HT1080 (cell line): ENCODE measurements at places on chromosomes 6 and 20.

GRCh38 chr20:41047975-41048305, 19.3 kb downstream of the TOP1 start:
- peak; percentile 53 for DNase-seq

- no peak for DNase-seq
These were observed 3.9 kb upstream of the LRP11 start for GRCh38 chr6:149867876-149868640.

DNA sequence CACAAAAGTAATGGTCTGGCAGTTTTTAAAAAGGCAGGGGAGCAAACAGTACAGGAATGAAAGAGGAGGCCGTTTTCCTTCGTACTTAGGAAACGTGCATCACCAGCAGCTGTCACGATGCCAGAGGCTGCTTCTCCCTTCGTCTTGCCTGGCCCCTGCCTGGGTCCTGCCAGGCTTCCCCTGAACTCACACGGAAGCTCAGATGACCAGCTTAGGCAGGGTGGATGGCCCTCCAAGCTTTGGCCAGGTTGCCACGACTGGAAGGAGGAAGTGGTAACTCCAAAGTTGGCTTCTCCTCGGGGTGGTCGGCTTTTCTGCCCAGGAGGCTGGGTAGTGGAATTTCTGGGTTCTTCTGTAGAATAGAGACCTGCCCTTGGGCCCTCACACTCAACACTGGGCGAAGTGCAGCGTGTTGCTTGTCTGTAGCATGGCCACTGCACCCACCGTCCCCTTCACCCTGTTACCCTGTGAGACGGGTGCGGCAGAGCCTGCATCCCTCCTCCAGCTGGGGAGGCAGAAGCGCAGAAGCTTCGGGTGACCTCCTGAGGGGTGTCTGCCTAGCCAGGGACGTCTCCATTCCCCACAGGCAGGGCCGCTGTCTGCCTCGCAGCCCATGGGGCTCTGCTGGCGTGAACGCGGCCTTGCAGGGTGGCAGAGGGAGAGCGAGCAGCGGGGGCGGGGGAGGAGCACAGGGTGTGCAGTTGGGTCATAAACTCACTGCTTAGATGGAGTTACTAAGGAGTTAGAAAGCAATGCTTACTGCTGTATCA, 18.4 kb upstream of the RBM38 start:
- DNase-seq: no peak

- no peak for DNase-seq
These were observed 76.8 kb downstream of the SASH1 start for GRCh38 chr6:148419430-148419829.

DNA sequence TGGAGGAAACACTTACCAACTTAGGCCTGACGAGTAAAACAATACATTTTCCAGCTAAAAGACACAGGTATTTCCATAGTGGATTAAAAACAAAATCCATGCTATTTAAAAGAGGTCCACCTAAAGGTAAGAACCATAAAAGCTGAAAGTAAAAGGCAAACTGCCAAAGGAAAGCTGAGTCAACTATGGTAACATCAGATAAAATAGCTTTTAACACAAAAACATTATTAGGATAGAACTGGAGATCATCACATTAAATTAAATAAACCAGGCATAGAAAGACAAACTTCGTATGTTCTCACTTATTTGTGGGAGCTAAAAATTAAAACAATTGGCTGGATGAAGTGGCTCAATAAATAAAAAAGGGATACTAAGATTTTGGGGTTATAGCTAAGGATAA, 166.8 kb upstream of the SLC22A16 start:
- DNase-seq: no peak

- DNase-seq: no peak
These were observed 43.3 kb upstream of the CTAGE9 start for GRCh38 chr6:131754088-131754487.

DNA sequence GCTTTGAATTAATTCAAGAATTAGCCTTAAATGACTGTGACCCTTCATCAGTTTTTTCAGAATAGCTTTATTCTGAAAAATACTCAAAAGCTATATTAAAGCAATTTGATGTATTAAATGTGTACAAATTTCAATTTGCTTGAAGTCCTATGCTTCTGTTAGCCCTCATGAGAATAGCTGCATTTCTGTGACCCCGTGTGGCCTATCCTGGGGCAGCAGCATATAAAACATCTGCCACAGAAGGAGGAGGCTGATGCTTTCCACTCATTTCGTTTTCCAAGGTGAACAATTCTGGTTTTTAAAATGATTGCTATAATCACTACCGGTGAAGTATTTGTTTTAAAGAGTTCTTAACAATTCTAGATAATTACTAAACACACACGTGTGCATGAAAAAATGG, 360.3 kb downstream of the BTBD9 start:
- no peak for DNase-seq

- DNase-seq: peak; percentile 67
These were observed 291.9 kb downstream of the PLCB1 start for GRCh38 chr20:8424010-8424409.

GRCh38 chr6:56378966-56379585, 131.7 kb upstream of the COL21A1 start:
- no peak for DNase-seq

DNA sequence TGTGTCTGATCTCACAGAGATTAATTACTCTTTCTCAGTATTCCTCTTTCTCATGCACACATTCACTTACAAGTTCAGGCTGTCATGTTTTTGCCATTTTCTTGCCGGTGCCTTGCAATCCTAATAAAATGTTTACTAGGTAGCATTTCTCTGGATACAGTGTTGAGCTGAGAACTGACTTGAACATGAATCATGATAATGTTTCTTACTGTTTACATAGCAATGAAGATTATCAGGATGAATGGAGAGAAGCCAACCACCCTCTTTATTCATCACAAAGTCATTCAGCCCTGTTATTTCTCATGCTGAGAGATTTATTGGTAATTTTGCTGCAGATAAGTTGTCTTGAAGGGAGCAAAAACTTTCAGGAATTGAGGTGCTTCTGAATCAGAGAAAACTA, 185.5 kb upstream of the ECI2 start:
- peak; percentile 85 for DNase-seq

DNA sequence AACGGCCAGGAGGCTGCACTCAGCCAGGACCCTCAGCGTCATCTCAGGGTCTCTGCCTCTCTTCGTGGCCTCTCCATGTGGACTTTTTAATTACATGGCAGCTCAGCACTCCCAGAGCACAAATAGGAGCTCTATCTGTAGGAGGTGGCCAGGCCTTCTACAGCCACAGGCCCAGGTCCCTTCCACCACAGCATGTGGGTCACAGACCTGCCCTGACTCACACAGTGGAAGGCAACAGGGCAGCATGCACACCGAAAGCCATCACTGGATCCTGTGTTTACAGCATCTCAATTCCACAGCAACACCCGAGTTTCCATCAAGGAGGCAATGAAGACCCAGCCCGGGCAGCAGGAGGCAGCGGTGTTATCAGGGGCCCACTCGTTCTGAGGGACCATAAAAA, 65.8 kb upstream of the CD93 start:
- DNase-seq: no peak

GRCh38 chr6:87798393-87799278, 96.6 kb upstream of the AKIRIN2 start:
- no peak for DNase-seq

DNA sequence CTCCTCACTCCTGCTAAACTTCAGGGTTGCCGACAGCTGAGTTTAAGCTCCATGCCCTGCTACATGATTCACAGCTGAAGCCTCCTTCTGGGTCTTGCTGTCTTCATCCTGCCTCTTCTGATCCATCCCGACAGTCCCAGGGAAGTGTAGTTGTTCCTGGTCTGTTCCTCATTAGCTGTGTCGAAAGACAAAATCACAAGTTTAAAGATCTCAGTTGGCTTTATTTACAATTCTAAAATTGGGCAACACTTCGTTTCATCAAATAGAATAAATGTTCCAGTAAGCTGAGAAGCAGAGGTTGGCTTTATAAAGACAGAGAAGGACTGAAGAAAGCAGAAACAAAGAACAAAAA, 4.1 kb upstream of the SLC2A10 start:
- no peak for DNase-seq

DNA sequence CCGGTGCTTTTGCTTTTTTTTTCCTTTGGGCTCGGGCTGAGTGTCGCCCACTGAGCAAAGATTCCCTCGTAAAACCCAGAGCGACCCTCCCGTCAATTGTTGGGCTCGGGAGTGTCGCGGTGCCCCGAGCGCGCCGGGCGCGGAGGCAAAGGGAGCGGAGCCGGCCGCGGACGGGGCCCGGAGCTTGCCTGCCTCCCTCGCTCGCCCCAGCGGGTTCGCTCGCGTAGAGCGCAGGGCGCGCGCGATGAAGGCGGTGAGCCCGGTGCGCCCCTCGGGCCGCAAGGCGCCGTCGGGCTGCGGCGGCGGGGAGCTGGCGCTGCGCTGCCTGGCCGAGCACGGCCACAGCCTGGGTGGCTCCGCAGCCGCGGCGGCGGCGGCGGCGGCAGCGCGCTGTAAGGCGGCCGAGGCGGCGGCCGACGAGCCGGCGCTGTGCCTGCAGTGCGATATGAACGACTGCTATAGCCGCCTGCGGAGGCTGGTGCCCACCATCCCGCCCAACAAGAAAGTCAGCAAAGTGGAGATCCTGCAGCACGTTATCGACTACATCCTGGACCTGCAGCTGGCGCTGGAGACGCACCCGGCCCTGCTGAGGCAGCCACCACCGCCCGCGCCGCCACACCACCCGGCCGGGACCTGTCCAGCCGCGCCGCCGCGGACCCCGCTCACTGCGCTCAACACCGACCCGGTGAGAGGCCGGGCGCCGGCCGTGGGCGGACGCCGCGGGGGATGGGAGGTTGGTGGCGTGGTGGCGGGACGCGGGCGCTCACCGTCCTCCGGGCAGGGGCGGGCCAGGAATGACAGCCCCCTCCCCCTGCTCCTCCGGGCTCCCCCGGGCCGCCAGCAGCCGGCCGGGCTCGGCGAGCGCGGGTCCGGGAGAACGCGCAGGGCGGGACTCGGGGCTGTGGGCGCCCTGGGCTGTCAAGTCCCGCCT, 606 bp downstream of the ID4 start:
- DNase-seq: no peak

- peak; percentile 96 for DNase-seq
These were observed 60.1 kb upstream of the LRRC1 start for GRCh38 chr6:53734473-53735299.

GRCh38 chr6:40098774-40099173, 164.5 kb upstream of the MOCS1 start:
- DNase-seq: no peak

DNA sequence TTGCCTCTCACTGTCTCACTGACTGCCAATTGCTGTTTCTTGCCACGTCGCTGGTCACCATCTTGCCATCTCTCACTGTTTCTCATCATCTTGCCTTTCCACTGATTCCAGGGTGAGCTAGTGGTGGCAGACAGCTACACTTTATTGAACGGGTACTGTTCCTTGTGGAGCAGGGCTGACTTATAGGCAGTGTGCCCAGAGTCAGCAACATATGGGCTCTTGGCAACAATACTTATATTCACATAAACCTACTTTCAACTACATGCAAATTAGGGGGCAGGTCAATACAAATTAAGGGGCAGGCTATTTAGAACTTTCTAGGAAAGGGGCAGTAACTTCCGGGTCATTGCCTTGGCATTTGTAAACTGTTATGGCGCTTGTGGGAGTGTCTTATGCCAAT, 186.2 kb upstream of the SYNDIG1 start:
- no peak for DNase-seq

GRCh38 chr6:37495244-37495934, 4.3 kb downstream of the CCDC167 start:
- no peak for DNase-seq

DNA sequence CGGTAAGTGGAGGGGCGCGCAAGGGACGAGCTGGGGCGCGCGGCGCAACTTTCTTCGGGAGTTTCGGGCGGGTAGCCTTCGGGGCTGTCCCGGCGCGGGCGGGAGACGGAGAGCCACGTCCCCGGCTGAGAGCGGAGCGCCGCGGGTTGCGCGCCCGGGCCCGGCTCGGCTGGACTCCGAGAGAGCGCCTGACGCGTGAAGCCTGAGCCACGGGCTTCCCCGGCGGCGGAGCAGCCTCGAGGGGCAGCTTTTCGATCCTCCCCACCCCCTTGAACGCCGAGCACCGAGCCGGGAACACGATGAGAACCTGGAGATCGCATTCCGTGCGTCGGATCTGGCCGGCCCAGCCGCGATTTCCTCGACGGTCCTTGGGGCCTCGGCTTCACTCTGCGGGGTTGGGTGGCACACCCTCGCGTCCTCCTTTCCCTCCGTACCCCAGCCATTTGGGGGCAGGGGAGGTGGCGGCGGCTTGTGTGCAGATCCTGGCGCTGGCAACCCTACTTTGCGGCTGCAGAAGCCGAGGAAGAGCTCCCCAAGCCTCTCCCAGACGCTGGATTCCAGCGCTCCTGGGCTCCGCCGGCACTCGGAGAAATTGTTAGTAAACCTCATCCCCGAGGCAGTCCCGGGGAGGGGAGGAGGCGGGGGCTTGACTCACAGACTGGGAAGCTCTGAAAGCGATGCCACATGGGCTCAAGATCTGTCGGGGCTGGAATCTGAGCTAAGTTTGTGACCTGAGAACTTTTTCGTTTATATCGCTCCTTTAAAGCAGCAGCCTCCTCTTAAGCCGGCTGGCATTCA, 572 bp downstream of the DSE start:
- DNase-seq: peak; percentile 80

- DNase-seq: no peak
These were observed 259.6 kb downstream of the TBC1D7 start for GRCh38 chr6:13068586-13069210.

- no peak for DNase-seq
These were observed 16.3 kb upstream of the OR2B6 start for GRCh38 chr6:27940766-27941165.

DNA sequence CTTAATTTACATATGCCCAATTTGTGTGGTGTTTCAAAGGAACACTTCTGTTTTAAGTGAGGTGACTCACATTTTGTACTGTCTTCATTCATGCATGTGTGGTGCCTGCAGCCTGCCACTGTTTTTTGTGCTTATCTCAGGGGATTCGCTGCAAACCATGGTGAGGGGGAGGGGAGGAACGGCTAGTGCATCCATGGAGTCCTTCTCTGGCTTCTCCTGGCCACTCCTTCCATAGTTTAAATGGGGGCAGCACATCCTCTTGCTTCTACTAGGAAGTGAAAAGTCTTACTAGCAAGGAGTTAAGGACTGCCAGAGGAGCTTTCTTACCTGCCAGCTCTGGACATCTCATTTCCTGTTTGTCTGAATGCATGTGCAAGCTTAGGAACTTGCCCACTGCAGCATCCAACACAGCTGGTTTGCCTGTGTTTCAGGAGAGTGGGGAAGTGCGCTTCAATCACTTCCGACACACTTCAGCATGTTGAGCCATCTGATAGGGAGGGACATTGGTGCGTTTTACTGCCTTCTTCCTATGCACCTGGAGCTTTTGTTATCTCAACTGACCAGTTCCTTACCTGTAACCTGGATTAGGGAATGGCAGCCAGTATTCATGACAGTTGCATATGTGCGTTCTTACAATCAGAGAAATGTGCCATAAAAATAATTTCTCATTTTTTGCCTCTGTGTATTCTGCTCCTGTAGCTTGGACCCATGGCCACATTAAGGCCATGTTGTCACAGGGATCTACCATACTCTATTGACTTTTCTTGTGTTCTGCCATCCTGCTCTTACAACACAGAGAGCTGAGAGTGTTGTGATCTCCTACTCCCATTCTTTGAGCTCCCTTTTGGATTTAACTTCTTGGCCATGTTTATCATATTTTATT, 211.3 kb downstream of the ARID1B start:
- DNase-seq: peak; percentile 5
